ENCODE measurements at places on chromosomes 12 and 14.

- DNase-seq = no peak
Measured at GRCh38 chr12:89062996-89063395, 289.3 kb downstream of the DUSP6 start.

DNA sequence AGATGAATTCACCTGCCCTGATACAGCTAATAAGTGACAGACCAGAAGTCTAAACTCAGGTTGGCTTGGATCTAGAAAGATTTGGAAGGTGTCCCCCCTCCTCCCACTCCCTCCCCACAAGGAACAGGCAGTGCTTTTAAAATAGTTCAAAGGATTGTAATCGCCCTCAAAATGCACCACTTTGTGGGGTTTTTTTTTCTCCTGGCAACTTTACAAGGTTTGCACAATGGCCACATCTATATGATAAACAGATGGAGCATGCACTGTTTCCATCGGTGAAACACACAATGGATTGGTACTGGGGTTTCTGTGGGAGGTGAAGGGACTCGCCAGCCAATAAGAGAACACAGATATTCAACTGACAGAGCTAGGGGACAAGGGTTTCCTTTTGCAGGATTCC, 137.4 kb downstream of the LLPH start:
- no peak for DNase-seq

DNA sequence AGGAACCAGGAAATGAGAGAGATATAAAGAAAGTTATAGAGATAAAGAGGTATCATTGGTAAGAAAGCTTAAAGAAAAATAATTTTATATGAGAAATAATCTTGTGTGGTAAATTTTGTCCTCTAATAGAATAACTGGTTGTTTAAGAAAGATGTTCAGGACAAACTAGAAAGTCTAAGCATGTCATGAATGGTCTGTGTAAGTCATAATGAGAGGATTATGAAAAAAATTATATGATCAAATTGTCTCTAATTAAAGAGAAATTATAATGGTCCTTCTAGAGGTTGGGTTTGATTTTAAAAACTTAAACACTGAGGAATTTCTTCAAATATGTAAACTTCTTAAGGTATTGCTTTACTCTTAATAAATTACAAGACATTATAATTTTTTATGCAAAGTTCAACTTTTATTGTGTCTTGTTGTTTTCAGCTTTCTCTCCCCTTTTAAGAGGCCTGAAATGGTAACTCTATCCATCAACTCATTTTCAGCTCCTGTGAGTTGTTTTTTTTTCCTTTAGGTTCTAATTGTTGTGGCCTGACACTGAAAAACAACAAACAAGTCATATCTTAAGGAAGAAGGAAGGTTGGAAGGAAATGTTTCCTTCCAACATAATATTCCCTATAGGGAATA, 88.2 kb upstream of the CNOT2 start:
- no peak for DNase-seq

DNA sequence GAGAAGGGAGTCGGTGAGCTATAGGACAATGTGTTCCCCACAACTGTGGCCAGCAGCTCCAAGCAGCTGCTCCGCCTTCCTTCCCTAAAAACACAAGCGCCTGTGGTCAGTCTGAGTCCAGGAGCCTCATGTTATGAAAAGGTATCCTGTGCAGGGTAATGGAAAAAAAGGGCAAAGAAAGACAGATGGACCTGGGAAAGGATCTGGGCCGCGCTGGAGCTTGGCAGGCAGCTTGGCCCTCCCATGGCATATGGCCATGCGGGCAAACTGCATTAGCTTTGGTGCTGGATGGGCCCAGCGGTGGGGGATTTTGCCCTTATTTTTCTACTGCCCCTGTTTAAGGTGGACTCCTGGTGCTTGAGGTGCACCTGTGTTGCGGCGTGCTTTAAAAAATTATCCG, 23.7 kb upstream of the CHST11 start:
- no peak for DNase-seq

- no peak for DNase-seq
Measured at GRCh38 chr14:23428686-23429495, 6.6 kb downstream of the MYH7 start.

- no peak for DNase-seq
Measured at GRCh38 chr12:110825530-110825929, 21.3 kb upstream of the CCDC63 start.

GRCh38 chr12:92506891-92507290, 195.9 kb upstream of the PLEKHG7 start:
- no peak for DNase-seq

DNA sequence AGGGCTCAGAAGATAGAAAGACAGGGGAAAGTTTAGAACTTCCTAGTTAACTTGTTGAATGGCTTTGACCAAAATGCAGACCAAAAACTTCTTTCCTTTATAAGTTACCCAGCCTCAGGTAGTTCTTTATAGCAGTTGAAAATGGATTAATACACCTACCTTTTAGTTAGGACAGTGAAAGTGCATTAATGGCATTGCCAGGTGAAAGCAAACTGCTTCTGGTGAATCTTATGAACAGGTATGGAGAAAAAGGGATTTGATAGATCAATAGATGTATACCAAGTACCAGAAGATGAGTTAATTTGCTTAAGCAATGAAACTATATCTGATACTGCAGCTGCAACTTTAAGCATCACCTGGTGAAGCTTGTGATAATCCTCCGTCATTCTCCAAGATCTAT, 14.2 kb upstream of the STYK1 start:
- no peak for DNase-seq

- DNase-seq = peak; percentile 88
Measured at GRCh38 chr12:52903285-52903854, 1.5 kb downstream of the KRT8 start.

DNA sequence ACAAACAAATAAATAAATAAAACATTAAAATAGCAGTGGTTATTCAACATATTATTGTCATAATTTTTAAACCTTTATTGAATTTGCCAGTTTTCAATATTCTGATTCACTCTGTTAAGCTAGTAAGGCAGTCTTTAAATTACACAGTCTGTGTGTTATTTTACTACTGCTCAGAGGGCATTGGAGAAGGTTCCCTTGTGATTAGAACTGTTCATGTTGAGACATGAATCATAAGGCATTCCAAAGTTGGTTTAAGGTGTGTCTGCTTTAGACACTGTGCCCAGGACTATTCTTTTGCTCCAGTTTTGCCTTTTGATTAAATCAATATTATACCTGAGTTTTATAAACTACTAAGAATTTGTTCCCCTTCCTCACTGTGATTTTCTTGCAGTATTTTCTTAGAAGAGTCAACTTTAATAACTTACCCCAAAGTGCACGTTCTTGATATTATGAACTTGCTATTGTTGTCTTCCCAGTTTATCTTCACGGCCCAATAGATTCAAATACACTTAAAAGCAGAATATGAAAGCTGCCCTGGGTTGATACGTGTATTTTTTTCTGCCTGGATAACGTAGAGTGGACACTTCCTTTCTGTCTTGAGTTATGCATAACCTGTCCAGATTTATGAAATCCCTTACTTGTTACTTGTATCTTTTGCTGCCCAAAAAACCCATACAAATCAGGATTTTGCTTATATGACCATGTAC, 105.3 kb upstream of the BCAT1 start:
- no peak for DNase-seq

DNA sequence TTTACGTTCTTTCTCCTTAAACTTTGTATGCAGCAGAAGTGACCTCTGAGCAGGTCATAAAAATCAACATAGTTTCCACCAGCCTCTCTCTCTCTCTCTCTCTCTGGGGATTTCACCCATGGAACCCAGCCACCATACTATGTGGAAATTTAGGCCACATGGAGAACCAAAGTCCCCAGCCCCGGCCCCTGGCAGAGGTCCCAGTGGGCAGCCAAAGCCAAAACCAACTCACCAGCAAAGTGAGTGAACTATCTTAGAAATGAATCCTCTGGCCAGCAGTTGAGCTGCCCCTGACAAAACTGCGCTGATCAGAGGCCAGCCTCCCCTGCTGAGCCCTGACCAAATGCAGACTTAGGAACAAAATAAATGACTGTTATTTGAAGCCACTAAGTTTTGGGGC, 9.2 kb downstream of the DUSP6 start:
- DNase-seq = no peak

- no peak for DNase-seq
Measured at GRCh38 chr14:101501341-101501740, 60.0 kb upstream of the DIO3 start.

- peak; percentile 97 for DNase-seq
Measured at GRCh38 chr12:56258068-56258819, at the start of gene ANKRD52. Gene ANKRD52 (minus strand): TSS chr12:56258384. CDS start chr12:56258269, 115 bp downstream.

GRCh38 chr12:88562151-88562550, 18.1 kb downstream of the KITLG start:
- no peak for DNase-seq

DNA sequence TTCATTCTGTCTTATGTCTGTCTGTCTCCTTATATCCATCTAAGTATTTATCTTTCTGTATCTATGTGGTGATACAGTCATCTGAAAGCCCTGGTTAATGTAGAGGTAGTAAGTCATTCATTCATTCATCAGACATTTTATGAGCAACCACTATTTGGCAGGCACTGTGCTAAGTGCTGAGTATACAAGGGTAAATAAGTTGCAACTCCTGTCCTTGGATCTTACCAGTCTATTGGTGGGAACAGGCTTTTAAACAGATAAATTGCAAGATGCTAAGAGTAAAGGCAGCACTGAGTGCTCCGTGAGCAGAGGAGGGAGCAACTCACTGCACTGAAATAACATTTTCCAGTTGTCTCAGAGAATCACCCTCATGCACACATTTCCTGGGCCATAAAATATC, 68.6 kb downstream of the TMEM30B start:
- no peak for DNase-seq

DNA sequence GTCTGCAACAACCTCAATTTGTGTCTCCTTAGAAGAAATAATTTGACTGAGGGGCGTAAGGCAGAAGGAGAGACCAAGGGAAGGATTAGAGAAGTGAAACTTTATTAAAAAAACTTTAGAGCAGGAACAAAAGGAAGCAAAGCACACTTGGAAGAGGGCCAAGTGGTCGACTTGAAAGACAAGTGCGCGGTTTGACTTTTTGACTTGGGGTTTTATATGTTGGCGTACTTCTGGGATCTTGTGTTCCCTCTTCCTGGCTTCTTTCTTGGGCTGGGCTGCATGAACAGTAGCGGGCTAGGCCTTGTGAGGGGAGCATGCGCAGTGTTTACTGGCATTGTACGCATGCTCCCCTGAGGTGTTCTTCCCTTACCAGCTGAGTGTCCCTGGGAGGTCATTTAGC, 369.3 kb upstream of the DCN start:
- no peak for DNase-seq

- peak; percentile 87 for DNase-seq
Measured at GRCh38 chr14:22829661-22830442, at the start of gene MRPL52. Gene MRPL52 (plus strand): TSS chr14:22829887. CDS start chr14:22829913, 26 bp downstream.
